MCF 10A (cell line): ENCODE measurements at places on chromosomes 11 and 22.

GRCh38 chr11:115930291-115930690 lies 426.1 kb upstream of the CADM1 start:
- no peak for DNase-seq

- no peak for DNase-seq
Measured at GRCh38 chr22:49999946-50000586, 12.5 kb downstream of the IL17REL start.

DNA sequence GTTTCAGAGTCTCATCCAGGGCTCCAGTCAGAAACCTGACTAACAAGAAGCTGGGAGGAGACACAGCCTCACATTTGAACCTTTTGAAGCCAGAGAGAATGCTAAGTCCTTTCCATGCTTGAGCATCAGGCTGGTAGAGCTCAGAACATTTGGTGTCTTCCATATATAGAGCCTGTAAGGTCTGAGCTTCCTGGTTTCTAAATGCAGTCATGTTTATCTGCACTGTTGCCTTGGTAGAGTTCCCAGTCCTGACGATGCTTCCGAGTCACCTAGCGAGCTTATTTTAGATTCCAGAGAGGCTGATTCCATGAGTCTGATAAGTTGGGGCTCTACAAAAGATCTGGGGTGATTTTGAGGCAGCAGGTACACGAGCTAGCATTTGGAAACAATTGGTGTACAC lies 68.4 kb upstream of the SORL1 start:
- DNase-seq = no peak

DNA sequence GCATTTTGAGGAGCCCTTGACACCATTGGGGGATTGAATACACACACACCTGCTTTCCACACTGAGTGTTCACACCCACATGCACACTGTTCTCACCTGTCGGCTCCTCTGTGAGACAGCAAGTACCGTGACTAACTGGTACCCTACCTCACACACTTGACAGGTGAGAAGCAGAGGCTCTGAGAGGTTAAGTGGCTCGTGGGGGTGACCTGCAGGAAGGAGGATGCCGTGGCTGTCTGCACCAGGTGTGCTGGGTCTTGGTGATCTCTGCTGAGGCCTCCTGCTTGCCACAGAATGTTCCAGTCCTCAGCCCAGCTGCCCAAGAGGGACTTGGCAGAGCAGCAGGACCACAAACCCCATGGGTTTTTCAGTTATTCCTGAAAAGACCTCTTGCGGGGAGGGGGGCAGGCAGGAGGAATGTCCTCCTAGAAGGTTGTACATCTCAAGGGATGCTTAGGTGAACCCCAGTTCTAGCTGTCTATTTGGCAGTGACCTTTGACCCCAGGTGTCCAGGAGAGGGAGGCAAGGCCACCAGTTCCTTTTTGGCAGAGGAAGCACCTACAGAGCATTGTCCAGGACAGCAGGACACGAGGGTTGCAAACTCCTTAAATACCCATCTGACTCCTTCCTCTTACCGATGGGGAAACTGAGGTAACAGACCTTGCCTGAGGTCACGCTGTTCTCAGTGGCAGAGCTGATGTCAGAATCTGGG lies 66.0 kb downstream of the SHISAL1 start:
- DNase-seq = no peak

DNA sequence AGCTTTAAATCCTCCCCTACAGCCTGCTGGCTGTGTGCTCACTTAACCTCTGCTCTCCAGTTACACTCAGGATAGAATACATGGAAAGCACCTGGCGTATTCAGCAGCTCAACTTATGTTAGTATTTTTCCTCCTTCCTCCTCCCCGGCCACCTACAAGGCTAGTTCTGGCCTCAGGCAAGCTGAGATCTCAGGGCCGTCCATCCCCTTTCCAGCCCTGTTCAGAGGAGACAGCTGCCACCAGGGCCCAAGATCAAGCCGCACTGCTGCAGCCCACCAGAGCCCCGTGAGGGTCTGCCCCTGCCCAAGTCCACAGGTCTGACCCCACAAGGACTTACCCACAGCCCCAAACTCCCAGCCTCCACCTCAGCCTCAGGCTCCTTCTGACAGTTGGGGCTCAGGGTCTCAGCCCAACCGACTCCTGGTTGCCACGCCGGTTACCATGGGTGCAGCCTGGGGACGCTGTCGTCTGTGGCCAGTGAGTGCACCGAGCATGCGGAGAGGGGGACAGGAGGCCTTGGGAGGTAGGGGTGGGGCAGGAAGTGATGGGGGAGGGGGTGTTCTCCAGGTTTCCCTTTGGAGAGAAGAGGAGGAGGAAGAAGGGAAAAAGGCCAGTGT lies at the start of gene C11orf16:
TSS of gene C11orf16 (minus strand) at position 384 of the 617 bp plus-strand sequence. CDS start 639 bp downstream, outside the sequence.
- no peak for DNase-seq
